ENCODE measurements at places on chromosomes 1 and 21.

DNA sequence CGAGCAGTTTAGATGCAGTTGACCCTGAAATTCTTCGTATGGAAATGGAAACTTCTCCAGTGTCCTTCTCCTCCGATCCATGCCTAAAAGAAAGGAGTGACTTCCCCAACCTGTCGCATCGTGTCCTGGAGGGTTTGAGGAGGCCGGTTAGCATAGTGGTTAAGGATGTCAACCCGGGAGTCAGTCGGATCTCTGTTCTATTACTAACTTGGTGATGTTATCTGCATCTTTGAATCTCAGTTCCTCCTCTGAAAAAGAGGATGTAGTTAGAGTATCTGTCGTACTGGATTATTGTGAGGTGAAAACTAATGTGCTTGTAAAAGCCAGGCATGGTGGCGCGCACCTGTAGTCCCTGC lies 684 bp downstream of the ZBTB8B start:
- DNase-seq = no peak

DNA sequence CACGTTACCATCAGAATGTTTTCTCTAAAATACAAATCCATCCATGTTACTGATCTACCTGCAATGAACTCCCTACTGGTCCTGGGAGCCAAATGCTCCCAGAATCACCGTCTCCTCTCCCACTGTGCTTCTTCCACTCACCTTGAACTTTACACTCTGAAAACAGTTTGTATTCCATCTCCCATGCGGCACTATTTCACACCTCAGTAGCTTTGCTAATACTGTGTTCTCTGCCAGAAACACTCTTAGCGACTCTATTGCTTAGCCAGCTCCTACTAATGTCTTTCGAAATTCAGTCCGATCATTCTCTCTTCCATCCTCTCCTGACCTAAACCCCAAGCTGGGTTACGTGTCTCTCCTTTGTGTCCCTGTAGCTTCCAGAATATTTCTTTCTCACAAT lies 284.4 kb upstream of the DUSP10 start:
- DNase-seq = no peak

- no peak for DNase-seq
Measured at GRCh38 chr1:101079341-101079740, 53.8 kb upstream of the DPH5 start.

GRCh38 chr1:183300828-183301227 lies 114.8 kb downstream of the LAMC2 start:
- no peak for DNase-seq

DNA sequence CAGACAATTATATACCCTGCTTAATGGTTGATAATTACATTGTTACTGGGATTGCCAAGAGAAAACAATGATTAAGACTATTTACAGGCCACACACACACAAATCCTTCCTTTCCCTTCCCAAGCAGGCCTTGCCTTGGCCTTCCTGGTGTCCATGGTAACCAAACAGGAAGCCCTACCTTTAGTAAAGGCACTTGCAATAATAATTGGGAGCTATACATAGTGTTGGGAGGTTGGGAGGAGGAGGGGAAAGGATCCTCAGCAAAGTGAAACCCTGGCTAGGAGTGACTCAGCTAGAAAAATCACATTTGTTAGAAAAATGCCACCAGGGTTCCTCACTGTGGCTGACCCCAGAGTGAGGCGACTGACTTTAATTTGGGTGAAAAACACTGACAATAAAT lies 122.3 kb upstream of the ADAR start:
- no peak for DNase-seq

- DNase-seq = no peak
Measured at GRCh38 chr21:39674801-39675200, 62.1 kb downstream of the B3GALT5 start.

GRCh38 chr1:236951672-236952071 lies 52.6 kb downstream of the MT1HL1 start:
- DNase-seq = no peak

DNA sequence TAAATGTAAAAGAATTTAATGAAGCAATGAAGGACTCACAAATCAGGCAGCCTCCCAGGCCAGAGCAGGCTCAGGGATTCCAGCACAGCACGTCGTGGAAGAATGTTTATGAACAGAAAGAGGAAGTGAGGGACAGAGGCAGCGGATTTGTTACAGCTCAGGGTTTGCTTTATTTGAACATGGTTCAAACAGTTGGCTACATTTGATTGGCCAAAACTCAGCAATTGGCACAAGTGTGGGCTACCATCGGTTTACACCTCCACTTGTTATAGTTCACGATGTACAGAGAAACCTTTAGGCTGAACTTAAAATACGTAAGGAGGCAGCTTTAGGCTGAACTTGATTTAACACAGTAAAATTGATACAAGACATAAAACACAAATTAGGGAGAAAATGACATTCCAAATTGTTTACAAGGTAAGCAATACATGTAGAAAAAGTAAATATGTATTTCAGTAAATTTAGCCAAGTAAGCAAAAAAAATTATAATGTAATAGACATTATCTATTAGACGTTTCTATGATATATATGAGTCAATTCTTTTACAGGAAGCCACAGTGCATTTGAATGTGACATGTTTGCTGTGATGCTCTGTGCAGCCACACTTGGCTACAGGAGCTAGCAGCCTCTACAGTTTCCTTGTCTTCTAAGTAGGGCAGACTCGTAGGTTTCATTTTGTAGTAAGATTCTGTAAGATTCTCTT lies 126.5 kb downstream of the ADSS2 start:
- no peak for DNase-seq

DNA sequence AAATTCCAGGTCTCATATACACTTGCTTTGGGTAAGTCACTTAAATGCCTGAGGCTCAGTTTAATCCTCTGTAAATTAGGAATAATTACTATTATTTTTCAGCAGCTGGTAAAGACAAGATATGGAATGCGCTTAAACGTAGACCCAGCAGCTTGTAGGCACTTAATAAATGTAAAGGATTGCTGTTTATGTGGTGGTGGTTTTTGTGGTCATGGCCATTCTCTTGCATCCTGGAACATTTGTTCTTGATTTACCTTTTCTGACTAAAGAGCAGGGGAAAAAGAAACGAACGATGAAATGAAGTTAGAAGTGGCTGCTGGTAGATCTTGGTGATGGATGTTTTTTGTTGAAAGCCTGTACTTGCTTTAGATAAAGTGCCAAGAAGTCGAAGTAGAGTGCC lies 195.0 kb upstream of the FOXD3 start:
- no peak for DNase-seq

DNA sequence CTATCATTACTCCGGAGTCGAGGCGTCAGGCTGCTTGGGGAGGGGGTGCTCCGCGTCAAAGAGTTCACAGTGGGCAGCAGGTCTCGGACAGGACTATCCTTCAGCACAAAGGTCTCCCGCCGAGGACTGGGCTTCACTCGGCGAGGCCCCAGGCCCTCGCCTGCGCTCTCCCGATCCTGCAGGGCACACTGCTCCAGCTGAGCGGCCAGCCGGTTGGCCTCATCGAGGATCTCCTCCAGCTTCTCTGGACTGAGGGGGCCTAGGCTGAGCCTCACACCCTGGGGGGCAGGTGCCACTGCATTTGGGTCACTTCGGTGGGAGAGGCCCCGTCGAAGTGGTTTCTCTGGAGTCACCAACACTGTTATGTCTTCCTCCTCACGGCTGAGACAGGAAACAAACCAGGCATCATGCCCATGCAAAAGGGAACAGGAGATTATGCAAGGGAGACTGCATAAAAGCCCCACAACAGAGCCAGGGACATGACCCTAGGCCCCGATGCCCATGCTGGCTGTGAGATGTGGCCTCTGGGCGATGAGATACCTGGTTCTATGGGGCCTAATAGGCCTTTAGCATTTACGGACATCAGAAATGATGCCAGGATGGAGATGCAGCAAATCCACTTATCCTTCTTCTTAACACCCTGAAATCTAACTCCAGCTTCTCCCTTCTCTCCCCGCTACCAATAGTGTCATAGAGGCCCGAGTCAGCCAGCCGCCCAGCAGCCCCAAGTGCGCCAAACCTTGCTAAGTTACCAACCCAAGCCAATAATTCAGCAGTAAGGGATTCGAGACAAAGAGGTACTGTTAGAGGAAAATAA lies 1.1 kb downstream of the PSRC1 start:
- DNase-seq = no peak

DNA sequence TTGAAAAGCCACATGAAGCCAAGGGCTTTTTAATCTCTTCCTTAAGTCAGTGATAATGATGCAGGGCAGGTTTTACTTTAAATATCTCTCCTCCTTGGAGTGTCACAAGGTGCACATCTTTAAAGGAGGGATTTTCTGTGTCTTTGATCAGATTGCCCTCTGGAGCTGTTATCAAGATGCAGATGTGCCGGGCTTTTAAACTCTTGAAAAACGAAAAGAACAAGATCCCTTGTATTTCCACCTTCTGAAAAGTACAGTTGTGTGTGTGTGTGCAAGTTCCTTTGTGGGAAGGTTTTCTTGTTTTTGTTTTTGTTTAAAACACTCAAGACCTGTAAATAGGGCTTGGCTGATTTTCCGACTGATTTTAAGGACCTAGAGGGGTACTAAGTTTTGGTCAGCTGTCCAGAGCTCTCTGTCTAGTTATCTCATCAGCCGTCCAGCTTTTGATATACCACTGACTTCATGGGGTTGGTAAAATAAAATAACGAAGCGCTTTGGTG lies 1.6 kb downstream of the MARK1 start:
- DNase-seq = no peak

DNA sequence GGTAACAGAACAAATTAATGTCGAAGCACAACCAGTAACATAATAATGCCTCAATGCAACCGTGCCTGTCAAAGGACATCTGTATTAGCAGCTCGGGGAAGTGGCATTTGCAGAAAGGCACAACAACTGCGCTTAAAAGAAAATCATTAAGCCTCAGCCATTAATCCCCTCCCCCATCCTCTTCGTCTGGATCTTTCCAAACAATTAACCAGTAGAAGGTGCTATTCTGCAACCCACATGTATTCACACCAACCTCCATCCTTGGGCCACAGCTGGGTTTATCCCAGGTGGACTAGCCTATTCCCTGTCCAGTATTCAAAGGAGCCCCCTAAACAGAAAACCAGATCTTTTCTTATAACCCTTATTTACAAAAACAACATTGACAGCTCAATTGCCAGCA lies 2.6 kb downstream of the RERE start:
- DNase-seq = no peak

- DNase-seq = no peak
Measured at GRCh38 chr1:174039027-174039426, 16.9 kb upstream of the RC3H1 start.

DNA sequence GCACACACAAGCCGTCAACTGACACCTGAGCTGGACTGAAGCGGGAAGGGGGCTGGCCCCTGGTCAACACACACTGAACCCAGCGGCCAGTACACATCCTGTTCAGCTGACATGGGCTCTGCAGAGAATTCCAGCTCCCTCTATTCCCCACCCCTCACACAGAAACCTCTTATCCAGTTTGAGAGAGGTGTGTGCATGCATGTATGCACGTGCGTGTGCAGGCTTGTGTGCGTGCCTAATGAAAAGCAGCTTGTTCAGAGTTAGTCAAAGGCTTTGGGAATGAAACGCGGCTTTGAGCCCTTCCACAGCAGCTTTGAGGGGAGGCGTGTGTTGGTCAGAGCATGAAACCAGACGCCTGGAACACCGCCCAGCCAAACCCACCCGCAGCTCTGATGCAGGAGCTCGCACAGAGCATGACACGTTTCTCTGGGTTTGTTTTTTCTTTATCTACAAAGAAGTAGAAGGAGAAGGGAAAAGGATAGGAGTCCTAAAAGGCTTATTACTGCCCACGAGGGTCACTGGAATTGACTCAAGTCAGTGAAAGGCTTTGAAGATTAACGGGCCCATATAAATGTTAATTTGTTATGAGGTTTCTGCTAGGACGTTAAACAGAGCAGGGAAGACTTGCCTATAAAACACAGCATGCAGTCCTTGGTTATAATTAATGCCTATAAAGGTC lies 184.2 kb downstream of the ETS2 start:
- DNase-seq = peak; percentile 99

- peak; percentile 91 for DNase-seq
Measured at GRCh38 chr1:147541672-147542568, 619 bp downstream of the BCL9 start.

DNA sequence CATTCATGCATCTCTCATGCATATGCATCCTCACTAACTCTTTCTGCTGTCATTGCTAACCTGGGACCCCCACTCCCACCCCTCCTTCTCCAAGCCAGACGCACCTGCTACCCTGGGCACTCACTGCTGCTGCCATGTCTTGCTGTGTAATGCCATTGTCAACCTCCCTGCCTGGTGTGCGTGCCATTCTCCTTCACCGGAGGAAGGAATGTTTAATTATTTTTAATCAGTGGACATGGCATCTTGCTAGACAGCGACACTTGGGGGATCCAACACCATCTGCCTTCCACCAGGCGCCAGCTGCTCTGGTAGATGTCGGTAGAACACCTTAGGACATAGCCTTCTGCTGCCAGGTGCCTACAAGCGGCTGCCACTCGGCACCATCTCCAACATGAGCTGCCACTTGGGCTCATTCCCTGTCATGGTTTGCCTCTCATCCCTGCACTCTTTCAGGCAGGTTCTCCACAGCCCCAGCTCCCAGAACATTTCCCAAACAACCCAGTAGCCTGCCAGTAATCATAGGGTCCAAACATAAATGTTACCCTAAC lies 306.9 kb downstream of the TTLL7 start:
- no peak for DNase-seq

DNA sequence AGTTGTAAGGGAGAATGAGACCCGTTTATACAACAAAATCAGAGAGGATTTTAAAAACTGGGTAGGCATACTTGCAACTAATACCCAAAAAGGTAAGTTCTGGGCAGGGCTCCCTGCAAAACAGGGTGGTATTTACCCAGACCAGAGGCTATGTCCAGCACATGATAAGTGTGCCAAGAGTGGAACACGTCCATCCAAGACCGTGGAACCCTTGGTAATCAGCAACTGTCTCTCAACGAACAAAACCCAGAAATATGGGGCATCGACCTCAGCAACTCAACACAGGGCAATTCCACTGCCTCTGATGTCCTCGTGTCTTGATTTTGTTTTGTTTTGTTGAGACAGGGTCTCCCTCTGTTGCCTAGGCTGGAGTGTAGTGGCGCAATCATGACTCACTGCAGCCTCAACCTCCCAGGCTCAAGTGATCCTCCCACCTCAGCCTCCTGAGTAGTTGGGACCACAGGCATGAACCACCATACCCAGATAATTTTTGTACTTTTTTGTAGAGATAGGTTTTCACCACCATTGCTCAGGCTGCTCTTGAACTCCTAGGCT lies 26.7 kb upstream of the MX1 start:
- DNase-seq = no peak

GRCh38 chr1:18670121-18670867 lies 39.6 kb downstream of the PAX7 start:
- no peak for DNase-seq

DNA sequence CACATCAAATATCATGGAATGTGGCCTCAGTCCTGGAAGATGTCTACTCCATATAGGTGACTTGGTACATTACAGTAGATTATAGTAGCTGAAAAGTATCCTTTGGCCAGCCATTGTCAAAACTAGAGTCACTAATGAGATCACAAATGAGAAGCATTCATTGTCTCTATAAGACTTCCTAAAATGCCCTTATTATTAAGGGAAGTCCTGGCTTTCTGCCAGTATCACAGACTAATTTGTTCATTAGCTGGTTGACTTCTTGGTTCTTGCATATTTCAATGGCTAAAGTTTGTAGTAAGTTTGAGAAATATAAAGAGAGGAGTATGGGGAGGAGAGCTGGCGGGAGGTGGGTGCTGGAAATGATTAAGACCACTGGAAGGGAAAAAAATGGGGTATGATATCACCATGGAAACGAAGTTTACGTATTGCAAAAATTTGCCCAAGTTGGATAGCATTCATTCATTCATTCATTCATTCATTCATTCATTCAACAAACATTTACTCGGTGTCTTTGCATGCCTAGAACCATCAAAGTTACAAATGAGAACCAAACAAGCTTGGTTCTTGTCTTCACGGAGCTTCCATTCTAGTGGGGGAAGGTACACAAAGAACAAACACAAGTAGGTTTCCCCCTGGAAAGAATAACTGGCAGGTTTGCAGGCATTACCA lies 11.7 kb upstream of the B3GALNT2 start:
- no peak for DNase-seq
